ENCODE measurements at places on chromosomes 1 and 21.

GRCh38 chr1:215358356-215358755 is 208.7 kb upstream of the KCTD3 start:
- DNase-seq = no peak

DNA sequence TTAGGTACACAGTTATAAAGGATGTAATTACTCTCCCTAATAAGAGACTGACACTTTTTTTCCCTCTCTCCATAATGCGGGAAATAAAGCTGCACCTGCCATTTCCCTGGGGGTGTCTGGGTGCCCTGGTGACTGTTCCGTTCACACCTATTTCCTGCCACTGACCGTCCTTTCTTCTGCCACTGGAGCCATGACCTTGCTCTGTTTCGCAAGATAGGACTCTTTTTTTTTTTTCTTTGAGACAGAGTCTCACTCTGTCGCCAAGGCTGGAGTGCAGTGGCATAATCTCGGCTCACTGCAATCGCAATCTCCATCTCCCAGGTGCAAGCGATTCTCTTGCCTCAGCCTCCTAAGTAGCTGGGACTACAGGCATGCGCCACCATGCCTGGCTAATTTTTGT is 66.1 kb upstream of the SERBP1 start:
- DNase-seq = no peak

DNA sequence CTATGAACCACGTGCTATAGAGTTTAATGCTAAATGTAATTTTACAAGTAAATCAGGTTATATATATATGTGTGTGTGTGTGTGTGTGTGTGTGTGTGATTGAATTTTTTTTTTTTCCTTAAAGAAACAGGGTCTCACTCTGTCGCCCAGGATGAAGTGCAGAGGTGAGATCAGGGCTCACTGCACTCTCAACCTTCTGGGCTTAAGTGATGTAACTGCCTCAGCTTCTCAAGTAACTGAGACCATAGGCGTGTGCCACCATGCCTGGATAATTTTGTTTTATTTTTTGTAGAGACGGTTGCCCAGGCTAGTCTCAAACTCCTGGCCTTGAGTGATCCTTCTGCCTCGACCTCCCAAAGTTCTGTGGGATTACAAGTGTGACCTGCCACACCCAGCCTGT is 26.3 kb downstream of the POU2F1 start:
- no peak for DNase-seq

DNA sequence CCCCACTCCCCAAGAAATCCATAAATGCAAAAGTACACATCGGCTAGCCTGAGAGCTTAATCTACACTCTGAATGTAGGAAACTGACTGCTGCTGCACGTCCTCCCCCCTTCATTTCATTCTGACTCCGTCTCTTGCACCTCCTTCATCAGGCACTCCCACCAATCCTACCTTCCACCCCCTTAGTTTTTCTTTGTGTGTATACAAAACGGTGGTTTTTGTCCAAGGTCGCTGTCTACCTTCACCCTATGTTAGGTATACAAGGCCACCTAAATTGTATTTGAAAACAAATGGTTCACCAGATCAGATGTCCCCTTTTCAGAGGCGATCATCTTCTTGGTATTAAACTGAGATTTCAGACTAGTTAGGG is 1.9 kb downstream of the WDR26 start:
- no peak for DNase-seq

DNA sequence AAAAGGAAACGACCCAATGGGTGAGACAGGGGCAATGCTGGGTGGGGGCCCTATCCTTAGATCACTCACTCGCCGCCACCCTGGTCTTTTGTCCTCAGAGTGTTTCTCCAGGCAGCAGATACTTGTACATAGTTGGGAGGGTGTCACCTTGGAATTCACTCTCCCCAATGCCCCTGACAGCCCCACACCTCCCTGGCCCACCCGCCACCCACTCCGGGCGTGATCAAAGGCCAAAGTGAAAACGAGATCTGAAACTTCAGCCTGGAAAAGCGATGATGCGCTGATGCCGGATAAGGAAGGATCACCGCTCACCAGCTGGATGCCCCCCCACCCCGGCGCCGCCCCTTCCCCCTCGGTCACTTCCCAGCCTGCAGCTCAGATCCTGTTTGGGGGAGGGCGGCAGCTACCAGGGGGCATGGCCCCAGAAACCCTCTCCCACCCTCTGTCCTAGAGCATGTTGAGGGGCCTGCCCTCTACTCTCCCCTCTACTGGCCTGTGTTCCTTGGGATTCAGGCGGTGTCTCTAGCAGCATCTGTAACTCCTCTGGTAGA is 33.6 kb upstream of the CASZ1 start:
- no peak for DNase-seq

GRCh38 chr21:45135122-45135521 is 60.7 kb downstream of the ADARB1 start:
- no peak for DNase-seq

- DNase-seq = no peak
Observed at GRCh38 chr1:43994794-43995790, 3.7 kb downstream of the CCDC24 start.

GRCh38 chr1:204564835-204565234 is 48.6 kb downstream of the MDM4 start:
- DNase-seq = no peak

DNA sequence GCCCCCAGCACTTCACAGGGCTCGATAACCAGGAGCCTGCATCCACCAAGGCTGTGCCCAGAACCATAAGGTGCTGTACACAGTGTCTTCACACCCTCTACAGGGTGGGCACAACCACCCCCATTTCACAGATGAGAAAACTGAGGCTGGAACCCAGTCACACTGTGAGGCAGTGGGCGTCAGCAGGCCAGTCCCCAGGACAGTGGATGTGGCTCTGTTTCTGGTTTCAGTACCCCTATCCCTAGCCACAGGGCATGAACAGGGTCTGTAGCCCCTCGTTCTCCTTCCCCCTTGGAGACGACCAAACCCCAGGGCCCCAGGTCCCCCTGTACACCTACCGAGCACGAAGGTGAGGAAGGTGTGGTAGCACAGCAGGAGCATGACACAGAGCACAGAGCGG is 27.6 kb downstream of the TTC39A start:
- DNase-seq = no peak

GRCh38 chr21:37206496-37206895 is 60.6 kb downstream of the VPS26C start:
- DNase-seq = no peak

- peak; percentile 6 for DNase-seq
Observed at GRCh38 chr1:85708829-85709227, 595 bp upstream of the ZNHIT6 start.

- no peak for DNase-seq
Observed at GRCh38 chr1:107914119-107914765, 50.7 kb downstream of the VAV3 start.

GRCh38 chr1:247013391-247013790 is 5.5 kb upstream of the ZNF695 start:
- DNase-seq = no peak

GRCh38 chr21:28624626-28625025 is 368.1 kb downstream of the LTN1 start:
- DNase-seq = no peak

DNA sequence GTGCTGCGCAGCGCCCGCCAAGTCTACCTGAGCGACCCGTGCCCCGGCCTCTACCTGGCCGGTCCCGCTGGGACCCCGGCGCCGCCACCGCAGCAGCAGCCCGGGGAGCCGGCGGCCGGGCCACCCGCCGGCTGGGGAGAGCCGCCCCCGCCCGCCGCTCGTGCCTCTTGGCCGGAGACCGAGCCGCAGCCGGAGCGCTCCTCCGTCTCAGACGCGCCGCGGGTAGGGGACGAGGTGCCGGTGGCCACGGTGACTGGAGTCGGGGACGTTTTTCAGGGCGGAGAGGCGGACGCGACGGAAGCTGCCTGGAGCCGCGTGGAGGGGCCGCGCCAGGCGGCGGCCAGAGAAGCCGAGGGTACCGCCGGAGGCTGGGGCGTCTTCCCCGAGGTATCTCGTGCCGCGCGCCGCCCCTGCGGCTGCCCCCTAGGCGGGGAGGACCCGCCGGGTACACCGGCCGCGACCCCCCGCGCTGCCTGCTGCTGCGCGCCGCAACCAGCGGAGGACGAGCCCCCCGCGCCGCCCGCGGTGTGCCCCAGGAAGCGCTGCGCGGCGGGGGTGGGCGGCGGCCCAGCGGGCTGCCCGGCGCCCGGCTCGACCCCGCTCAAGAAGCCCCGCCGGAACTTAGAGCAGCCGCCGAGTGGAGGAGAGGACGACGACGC is 646 bp downstream of the IER5 start:
- no peak for DNase-seq

DNA sequence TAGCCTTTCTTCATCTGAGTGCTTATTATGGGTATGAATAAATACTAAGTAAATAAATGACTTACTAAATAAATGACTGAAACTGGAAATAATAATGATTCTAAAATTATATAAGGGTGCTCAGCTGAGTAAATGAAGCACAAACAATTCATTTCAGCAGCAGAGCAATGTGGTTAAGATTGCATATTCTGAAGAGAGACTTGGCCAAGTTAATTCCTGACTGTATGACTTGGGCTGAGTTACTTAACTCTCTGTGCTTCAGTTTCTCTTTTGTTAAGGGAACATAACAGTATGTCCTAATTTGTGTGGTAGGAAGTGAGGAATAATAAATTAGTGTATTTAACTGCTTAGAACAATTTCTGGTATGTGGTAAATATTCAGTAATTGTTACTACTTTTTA is 19.1 kb downstream of the AGL start:
- no peak for DNase-seq

DNA sequence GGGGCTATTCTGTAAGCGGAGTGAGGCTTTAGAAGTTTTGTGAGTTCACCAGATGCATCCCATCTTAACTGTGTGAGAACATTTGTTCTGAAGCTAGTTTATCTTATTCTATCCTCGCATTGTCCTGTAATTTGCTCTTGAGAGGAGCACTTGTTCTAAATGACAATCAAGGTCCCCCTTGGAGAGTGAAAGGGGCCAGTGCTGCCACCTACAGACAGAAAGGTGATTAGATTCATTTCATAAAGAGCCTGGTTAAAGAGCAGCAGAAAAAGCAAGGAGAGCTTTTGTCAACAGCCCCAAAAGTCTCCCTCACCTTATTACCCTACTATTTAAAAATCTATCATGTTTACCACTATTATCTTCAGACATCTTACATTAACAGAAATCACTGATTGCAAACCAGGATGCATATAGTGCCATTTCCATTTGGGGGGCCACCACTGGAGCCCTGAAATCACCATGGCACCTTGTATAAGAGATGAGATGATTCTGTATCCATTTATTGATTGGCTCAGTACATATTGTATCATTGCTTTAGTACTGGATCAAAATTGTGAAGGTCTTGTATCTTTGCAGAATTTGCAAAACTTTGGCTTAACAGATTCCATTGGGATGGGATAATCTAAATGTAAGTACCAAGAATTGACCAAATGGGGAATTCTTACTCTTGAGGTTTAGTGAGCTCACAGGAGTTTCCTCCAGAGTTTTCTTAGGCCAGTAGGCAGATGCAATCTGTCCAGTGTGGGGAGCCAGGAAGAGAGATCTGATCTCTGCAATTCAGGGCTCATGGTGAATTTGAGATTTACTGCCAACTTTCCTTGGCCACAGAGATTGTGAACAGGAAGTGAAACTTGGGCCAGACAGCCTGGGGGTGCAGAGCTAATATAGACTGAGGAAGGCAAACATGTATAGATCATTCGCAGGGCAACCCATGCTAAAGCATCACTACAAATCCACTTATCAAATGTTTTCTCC is 64.3 kb upstream of the TRABD2B start:
- DNase-seq = no peak

DNA sequence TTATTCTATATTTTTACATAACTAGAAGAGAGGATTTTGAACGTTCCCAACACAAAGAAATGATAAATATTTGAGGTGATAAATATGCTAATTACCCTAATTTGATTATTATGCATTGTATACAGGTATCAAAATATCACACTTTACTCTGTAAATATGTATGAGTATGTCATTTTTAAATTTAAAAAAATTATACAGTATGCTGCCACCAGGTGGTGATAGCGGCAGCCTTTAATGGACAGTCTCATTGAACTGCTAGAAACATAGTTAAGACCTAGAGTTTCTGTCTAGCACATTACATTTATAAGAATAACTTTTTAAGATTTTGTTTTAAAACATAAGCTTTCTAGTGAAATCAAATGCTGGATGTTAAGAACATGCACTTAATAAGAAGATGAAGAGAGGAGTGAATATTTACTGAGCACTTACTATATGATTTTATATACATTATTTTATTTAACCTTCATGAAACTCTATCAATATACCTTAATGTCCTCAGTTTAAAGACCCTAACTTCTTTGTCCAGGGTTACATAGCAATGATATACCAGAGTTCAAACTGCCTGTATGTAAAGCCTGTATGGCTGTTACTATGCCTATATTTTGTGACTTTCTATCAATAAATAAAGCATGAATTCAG is 207.1 kb downstream of the NUF2 start:
- no peak for DNase-seq

DNA sequence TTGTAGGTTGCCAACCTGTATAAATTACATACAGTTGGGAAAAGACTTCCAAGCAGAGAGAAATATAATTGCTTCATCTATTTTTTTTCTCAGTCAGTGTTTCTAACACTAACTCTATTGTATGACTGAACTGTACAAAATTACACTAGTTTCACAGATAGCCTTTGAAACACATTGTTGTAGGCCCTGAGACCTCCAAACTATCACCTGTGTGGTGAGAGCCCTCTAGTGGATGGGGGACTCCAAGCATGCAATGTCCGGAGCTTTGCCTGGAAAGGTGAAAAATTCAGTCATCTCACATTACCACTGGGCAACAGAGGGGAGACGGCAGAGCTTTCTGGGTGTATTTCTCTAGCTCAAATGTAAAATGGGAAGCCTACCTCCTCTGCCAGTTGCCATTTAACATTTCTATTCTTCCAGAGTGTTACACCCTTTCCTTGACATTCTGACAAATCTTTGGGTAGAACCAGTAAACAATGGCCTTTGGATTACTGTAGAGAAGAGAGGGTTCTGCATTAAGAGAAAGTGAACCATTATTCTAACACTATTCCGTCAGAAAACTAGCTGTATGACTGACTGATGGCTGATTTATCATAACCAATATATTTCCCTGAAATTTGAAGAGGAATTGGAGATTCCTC is 212.2 kb downstream of the LYPLAL1 start:
- DNase-seq = no peak

DNA sequence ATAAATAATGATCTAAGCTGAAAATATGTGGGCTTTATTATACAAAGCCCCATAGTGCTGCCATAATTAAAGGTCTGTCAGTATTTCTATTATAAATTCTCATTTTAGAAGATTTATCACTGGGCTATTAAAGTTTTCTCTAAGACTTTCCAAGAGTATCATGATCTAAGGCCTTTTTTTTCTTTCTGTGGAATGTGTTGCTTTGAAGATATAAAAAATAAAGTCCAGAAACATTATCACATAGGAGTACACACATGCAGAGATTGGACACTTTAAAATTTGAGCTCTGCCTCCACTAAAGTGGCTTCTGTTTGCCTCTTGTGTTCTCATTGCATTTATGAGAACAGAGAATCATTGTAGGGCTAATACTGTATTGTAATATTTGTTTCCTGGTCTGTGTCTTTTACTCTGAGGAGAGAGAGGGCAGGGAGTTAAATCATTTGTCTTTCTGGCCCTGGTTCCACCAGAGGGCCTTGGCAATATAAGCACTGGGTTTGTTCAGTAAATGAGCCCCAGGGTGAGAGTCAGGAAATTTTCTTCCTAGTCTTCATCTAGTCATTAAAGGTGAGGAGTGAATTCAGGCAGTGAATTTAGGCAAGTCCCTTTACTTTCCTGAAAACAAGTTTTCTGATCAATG is 70.2 kb downstream of the NFIA start:
- DNase-seq = no peak

GRCh38 chr1:56223968-56224367 is 355.4 kb downstream of the PLPP3 start:
- no peak for DNase-seq

- DNase-seq = no peak
Observed at GRCh38 chr1:213969958-213970555, 17.7 kb upstream of the PROX1 start.
